Forelimb muscle (tissue), 1 donor: ENCODE measurements at places on chromosomes 3 and 15.

DNA sequence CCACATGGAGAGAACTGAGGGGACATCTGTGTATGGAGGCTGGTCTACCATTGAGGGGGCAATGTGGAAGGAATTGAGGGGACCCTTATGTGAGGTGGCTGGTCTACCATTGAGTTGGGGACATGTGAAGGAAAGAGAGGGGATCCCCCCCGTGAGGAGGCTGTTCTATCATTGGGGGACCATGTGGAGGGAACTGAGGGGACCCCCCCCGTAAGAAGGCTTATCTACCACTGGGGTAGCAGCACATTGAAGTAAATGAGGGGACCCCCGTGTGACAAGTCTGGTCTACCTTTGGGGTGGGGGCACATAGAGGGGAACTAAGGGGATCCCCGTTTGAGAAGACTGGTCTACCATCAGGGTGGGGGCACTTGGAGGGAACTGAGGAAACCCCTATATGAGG, 158.0 kb downstream of the FBLN2 start:
- no peak for DNase-seq

- no peak for DNase-seq
These were observed 16.7 kb upstream of the DLL4 start for GRCh38 chr15:40912478-40912877.

DNA sequence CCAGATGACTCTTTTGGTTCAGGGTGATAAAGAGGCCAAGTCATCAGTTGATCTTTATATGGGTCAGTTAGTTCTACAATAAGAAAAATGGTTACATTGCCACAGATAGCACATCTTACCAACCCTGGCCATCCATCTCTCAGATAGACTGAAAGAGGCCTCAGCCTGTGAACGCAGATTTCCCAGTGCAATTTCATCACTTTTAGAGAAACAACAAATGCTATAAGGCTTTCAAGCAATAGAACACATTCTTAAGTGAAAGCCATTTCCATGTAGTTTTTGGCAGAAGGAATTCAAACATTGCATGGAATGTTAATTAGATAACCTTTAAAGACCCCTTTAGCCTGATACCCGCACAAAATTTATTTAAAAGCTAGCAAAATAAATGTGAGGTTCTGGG, 200.6 kb upstream of the ZBTB20 start:
- no peak for DNase-seq

DNA sequence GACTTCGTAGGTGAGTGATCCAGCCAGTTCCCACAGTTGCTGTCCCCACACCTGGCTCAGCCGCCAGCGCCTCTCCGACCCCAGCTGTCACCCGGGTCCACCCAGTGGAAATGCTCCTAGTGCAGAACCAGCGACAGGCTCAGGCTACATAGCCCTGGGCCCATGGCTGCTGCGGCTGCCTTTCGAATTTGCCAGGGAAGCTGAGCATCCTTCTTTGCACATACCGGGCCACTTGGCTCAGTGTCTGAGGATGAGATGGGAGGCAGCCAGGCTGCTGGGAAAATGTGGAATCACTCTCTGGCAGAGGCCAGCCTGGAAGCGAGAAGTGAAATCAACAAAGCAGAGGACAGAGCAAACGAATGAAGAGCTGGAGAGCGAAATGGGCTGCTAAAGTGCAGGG, 80.1 kb downstream of the ST8SIA2 start:
- DNase-seq, result no peak
